Suppressor macrophage treated with lipopolysaccharide for 4 hours (primary cell): ENCODE measurements at places on chromosomes 13 and 19.
A peak's percentile ranks its signal among the peaks of the same experiment; 100 is the strongest.

DNA sequence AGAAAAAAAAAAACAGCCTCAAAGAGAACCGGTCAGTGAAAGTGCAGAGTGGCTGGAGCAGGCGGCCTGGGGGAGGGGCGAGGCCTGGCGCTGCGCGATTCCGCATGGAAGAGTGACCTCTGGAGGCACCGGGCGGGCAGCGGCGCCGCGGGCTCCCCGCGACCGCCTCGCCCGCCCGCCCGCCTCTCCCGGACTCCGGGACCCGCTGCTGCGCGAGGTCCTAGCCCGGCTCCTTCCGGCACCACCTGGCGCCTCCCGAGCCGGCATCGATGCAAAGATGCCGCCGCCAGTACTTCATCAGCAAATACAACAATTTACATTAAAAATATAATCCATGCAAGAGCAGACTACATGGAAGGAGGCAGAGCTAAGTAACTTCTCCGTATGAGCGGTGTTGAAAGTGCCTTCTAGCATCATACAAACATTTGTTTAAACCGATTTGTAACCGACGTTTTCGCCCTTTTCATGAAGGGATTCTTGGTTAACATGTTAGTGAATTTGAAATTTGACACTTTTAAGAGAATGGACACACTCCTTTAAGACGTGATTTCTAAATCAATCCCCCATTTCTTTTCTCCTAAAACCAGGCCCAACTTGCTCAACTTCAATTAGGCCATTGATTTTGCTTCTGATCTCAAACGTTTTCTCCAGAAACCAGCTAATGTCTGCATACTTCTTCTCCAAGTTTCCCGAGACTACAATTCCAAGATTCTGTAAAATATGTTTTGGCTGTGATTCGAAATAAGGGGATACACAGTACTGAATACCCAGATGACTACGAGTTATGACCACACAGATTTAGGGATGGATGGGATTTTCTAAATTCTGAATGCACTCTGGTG, 2.1 kb downstream of the EFNB2 start:
- DNase-seq, result peak; percentile 74

GRCh38 chr19:12792051-12792852, 966 bp downstream of the JUNB start:
- peak; percentile 80 for DNase-seq

DNA sequence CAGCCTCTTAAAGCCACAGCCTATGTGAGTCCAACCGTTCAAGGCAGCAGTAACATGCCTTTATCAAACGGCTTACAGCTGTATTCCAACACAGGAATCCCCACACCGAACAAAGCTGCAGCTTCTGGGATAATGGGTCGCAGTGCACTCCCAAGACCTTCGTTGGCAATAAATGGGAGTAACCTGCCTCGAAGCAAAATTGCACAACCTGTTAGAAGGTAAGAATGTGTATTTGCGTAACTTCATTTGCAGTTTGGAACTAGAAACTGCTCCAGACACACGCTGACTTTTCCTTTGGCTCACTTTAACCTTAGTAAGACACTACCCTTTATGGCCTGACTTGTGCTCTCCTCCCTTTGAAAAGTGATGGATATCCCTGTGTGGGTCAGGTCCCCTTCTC, 63.4 kb downstream of the SLAIN1 start:
- no peak for DNase-seq

GRCh38 chr13:47846886-47847285, 154.2 kb downstream of the SUCLA2 start:
- no peak for DNase-seq

GRCh38 chr13:111317571-111318345, 2.7 kb upstream of the TEX29 start:
- DNase-seq, result no peak

DNA sequence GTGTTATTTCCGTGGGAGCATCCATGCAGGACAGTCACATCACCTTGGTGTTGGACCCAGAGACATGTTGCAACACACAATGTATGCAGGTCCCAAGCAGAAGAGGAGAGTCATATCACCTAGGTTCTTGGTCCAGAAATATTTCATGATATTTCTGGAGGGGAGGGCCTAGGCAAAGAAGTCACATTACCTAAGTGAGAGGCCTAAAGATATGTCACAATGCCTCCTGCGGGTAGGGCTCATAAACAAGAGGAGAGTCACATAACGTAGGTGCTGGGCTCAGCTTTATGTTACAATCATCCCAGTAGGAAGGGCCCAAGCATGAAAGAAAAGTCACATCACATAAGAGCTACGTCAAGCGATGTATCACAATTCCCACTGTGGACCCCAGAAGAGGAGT, 10.8 kb upstream of the ZNF724 start:
- no peak for DNase-seq

- DNase-seq, result no peak
Measured at GRCh38 chr13:31352467-31352866, 152.7 kb downstream of the B3GLCT start.

GRCh38 chr13:102873653-102874052, 27.8 kb downstream of the ERCC5 start:
- DNase-seq, result peak; percentile 17

- no peak for DNase-seq
Measured at GRCh38 chr13:23988546-23989122, 91.3 kb upstream of the C1QTNF9B start.

DNA sequence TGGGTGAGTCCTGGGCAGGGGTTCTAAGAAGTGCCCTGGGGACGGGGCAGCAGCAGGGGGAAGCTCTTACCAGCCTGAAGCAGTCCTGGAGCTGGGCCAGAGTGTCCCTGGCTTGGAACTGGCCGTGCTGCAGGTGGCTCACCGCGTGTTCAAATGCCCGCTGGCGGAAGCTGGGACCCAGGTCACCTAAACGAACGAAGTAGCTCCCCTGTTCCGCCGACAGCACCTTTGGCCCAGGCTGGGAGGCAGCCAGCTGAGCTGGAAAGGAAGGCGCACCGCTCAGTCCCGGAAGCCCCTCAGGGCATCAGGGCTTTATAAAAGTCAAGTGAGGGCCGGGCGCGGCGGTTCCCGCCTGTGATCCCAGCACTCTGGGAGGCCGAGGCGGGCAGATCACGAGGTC, 9.6 kb downstream of the PLIN4 start:
- DNase-seq, result no peak

DNA sequence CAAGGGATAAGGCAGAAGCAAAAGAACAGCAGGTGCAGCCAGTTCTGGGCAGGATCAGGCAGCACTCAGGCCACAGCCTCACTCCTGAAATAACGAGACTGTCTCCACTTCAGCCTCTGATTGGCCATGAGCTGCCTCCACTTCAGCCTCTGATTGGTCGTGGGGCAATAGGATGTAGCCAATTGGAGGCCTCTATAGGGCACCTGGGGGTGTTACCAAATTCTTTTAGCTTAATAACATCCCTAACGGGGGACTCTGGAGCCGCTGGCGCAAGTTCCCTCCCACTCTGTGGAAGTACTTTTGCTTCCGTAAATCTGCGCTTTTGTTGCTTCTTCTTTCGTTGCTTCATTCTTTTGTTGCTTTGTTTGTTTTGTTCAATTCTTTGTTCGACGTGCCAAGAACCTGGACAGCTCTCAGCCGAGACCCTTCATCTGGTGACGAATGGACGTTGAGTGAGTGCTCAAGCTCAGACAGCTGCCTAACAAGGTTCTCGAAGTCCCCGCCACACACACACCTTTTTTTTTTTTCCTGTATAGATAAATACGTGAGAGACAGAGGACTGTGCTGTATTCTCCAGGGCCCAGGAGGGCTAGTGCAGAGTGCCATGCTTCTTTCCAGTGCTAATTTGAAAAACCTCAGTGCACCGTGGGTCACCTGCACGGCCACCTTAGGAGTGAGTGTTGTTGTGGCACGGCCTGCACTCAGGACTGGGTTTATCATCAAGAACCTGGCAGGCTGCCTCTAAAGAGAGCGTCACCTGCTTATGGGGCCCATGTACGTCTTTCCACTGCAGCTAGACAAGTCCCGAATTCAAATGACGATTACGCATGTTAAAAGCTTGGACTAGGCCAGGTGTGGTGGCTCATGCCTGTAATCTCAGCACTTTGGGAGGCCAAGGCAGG, 32.0 kb upstream of the TUBGCP3 start:
- no peak for DNase-seq

DNA sequence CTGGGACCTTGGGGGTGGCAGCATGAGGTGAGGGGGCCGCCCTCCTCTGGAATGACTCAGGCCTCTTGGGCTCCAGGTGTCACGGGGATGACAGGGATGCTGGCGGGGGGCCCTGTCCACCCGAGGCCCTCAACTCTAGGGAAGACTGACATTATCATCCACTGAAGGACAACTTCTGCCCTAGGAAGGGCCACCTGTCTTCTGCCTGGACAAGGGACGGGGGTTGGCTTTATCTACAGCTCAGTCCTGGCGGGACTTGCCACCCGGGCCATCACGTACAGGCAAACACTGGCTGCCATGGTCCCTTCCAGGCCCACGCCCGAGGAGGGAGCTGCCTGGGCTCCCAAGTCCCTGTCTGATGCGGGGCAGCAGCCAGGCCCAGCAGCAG, 130.7 kb downstream of the STK24 start:
- DNase-seq, result no peak

DNA sequence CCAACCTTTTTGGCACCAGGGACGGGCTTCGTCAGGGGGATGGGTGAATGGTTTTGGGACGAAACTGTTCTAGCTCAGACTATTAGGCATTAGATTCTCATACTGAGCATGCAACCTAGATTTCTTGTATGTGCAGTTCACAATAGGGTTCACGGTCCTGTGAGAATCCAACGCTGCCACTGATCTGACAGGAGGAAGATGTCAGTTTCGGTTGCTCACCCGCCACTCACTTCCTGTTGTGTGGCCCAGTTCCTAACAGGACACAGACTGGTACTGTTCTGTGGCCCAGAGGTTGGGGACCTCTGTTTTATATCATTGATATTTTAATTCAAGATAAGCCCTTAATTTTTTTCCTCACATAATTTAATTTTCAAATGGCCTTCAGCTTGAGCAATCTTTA, 26.7 kb upstream of the TDRD3 start:
- no peak for DNase-seq

GRCh38 chr13:53694814-53695532, 666.4 kb downstream of the OLFM4 start:
- no peak for DNase-seq

GRCh38 chr13:97005625-97006262, 11.5 kb upstream of the OXGR1 start:
- DNase-seq, result no peak

- DNase-seq, result no peak
Measured at GRCh38 chr13:33606692-33607091, 211.3 kb upstream of the RFC3 start.

DNA sequence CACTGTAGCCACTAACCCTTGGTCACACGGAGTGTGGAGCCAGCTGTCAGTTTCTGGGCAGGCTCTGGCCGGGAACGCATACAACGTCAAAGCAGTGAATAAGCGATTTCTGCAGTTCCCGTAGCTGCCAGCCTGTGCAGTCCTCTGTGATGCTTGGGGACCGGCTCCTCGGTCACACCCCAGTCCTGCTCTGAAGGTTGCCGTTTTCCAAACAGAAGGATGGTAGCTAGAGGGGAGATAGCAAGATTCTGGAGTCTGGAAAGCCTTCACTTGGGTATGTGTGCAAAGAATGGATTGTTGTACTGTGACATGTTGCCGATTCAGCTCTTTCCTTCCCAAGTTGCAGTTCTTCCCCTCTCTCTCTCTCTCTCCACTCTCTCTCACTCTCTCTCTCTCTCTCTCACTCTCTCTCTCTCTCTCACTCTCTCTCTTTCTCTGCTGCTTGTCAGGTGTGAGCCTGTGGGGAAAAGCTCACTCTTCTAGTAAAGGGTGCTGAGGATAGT, 38.7 kb upstream of the C1QTNF9 start:
- DNase-seq, result peak; percentile 95

DNA sequence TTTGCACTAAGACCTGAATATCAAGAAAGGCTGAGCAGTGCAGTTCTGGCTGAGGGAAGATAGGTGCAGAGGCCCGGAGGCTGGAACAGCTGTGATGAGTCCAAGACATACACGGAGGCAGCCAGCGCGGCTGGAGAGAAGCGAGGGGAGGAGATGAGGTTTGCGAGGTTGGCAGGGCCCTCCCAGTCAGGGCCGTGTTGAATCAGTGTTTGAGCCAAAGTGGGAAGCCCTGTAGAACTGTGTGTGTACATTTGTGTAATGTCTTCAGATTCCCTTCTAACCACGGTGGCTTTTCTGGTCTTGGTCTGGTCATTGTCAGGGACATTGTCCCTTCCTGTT, 34.9 kb downstream of the PAK4 start:
- DNase-seq, result no peak

GRCh38 chr19:41889896-41890295, 6.9 kb downstream of the ARHGEF1 start:
- DNase-seq, result no peak

- no peak for DNase-seq
Measured at GRCh38 chr19:8366961-8367326, 3.0 kb downstream of the ANGPTL4 start.

DNA sequence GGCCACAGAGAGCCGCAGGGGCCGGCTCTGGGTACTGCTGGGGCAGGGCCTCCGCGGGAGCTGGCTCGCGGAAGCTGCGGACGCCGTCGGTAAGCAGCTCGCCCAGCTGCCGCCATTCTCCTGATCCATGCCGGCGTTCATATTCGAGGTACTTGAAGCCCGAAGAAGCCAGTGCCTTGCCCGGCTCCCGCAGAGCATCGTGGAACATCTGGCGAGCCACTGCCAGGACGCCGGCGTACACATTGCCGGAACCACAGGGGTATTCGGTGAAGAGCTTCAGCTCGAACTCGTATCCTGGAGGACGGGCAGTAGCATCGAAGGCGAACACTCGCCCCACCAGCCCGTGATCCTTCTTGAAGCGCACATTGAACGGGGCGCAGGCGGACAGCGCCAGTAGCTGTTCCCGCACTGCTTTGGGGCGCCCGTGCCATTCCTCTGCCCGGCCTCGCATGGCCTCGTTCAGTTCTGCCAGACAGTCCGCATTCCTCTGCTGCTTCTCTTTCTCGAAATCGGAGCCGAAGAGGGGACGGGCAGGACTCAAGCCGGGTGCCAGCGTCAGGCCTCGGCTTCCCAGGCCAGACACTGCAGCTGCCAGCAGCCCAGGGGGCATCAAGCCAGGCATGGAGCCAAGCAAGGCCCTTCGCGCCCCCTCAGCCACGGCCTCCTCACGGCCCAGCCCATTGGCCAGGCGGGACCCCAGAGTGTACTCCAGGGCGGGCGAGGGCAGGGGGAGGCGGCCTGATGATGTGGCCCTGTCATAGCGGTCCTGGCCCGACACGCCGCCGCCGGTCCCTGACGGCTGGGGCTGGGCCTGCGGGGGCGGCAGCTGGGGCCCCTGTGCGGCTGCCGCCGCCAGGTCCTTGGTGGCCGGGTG, 1.0 kb downstream of the IRF2BP1 start:
- no peak for DNase-seq

GRCh38 chr13:99057310-99057975, 79.6 kb upstream of the DOCK9 start:
- no peak for DNase-seq

DNA sequence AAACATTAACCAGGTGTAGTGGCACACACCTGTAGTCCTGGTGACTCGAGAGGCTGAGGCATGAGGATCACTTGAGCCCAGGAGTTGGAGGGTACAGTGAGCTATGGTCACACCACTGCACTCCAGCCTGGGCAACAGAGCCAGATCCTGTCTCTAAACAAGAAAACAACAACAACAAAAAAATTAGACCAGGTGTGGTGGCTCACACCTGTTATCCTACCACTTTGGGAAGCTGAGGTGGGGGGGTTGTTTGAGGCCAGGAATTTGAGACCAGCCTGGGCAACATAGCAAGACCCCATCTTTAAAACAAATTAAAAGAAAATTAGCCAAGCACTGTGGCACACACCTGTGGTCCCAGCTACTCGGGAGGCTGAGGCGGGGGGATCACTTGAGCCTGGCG, 20.8 kb upstream of the PTPRS start:
- no peak for DNase-seq

GRCh38 chr19:50486823-50487515, 10.3 kb upstream of the GARIN5A start:
- peak; percentile 25 for DNase-seq

- peak; percentile 32 for DNase-seq
Measured at GRCh38 chr13:20570517-20570916, 3.6 kb downstream of the IFT88 start.
